SHP77 treated with DMSO at 0.1 percent for 48 hours (cell line): ENCODE measurements at places on chromosomes 7 and 10.

GRCh38 chr10:34941471-34942357 is 126.6 kb upstream of the PARD3 start:
- no peak for DNase-seq

- DNase-seq = peak; percentile 71
Measured at GRCh38 chr7:29332042-29332811, 137.7 kb downstream of the CHN2 start.

GRCh38 chr7:94605031-94605430 is 50.9 kb downstream of the SGCE start:
- DNase-seq = no peak

GRCh38 chr7:48085942-48086341 is 3.1 kb upstream of the UPP1 start:
- no peak for DNase-seq

DNA sequence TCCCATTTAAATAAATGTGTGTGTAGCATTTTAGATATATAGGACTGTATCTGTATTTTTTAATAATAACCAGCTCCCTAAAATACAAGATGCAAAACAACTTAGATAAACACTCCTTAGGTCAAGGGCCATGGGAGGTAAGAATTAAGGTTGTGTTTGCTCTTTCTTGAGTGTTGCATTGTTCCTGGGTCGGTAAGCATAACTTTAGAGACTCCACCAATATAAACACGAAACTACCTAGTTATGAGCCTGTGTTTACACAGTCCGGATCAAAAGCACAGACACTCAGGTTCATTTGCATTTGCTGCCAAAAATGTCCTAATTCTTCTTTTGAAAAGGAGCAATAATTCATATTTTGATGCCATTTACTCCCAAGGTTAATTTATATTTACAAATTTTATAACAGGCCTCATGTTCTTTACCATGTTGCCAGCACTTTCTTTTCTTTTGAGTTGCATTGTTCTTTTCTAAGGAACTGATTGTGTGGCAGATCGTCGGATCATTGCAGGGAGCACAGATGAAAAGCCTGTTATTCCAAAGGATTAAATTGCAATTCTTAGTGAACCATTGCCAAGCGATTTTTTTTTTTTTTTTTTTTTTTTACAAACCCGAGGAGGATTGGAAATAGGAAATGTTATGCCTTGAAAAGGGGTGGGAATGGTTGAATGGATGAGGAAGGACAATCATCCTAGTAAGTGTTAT is 45.8 kb upstream of the GLCCI1 start:
- DNase-seq = no peak

DNA sequence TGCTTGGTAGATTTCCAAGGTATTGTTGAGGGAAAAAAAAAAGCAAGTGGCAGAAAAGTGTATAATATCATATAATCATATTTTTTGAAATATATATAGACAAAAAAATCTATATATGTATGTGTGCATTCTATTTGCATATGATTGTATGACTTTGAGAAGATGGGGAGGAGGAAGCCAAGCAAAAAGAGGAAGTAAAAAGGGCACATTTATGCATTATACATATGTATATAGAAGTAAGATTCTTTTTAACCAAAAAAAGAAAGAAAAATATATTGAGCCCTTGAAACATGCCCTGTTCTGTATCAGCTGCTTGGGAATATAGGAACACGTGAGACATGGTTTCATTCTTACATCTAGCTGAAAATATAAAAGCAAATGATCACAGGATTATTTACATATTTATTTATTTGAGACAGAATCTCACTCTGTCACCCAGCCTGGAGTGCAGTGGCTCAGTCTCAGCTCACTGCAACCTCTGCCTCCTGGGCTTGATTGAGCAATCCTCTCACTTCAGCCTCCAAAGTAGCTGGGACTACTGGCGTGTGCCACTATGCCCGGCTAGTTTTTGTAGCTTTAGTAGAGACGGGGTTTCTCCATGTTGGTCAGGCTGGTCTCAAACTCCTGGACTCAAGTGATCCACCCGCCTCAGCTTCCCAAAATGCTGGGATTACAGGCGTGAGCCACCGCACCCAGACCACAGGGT is 18.0 kb upstream of the SLF2 start:
- no peak for DNase-seq

DNA sequence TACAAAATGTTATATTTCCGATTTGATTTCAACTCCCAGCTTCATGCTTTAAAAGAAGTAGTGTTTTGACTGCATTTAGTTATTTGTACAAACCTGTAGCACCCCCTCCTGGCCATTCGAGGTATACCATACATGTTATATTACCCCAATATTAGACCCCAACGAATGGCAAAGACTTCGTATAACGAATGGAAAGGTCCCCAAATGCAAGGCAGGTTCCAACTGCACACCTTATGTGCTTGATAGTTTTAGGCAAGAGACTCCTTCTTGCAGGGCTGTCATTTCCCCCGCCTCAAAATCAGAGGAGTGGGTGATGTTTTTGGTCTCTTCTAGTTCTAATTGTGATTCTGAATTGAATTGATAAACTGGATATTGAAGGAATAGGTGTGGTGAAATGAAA is 101.1 kb upstream of the TARP start:
- DNase-seq = peak; percentile 2

GRCh38 chr10:58348571-58349033 is 13.8 kb downstream of the UBE2D1 start:
- DNase-seq = no peak

DNA sequence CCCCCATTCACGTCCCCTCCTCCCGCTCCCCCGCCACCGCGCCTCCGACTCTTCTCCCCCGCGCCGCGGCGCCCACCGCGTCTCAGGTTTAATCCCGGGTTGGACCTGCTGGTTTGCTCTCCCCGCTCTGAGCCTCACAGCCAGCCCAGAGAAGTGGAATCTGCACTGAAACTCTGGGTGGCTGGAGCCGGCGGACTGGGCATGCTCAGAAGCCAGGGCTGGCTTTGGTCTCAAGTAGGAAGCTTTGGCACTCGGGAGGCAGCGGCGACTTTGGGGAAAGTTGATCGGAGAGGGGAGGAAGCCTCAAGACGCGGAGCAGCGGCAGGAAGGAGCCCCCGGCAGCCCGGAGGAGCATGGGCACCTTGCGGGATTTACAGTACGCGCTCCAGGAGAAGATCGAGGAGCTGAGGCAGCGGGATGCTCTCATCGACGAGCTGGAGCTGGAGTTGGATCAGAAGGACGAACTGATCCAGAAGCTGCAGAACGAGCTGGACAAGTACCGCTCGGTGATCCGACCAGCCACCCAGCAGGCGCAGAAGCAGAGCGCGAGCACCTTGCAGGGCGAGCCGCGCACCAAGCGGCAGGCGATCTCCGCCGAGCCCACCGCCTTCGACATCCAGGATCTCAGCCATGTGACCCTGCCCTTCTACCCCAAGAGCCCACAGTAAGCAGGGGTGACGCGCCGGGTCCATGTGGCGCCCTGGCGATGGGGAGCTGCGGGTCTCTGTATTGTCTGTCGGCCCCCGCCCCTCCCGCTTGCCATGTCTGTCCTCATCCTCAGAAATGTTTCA is at the start of gene PRKG1:
Gene PRKG1, plus strand, starts transcription at position 250 of the 791 bp plus-strand sequence.
- no peak for DNase-seq

DNA sequence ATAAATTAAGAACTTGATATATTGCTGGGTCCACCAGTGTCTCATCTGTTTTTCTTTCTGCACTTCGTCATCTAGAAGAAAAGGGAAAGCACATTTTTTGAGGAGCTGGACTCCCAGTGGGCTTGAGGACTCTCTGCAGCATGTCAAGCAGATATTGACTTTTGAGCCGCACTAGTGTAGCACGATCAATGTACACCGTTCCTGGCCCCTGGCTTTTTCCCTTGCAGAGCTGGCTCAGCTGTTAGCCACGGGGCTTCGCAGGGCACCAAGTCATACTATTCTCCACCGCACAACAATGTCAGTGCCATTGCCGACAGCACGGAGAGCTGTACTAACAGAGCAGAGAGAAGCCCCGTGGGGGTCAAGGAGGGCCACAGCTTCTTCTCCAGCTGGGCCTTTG is 235.4 kb upstream of the HABP2 start:
- DNase-seq = no peak

DNA sequence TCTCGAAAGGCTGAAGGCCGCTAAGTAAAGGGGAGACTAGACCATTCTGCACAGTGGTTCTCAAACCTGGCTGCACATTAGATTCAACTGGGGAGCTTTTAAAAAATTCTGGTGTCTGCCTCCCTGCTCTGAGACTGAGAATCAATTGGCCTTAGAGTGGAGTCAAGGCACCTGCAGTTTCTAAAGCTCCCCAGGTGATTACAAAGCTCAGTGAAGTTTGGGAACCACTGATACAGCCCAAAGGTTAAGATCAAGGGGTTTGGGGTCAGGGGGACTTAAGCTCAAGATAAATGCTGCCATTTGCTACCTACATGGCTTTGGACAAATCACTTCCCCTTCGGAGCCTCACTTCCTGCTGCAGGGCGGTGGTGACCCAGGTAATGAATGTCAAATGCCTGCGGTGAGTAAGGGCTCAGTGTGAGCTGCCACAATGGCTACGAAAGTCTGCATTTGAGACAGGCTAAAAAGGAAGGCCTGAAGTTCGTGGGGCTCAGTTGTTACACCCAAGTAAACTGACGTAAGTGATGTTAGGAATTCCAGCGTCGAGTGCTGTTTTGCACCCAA is 72.3 kb downstream of the TLL2 start:
- DNase-seq = no peak

DNA sequence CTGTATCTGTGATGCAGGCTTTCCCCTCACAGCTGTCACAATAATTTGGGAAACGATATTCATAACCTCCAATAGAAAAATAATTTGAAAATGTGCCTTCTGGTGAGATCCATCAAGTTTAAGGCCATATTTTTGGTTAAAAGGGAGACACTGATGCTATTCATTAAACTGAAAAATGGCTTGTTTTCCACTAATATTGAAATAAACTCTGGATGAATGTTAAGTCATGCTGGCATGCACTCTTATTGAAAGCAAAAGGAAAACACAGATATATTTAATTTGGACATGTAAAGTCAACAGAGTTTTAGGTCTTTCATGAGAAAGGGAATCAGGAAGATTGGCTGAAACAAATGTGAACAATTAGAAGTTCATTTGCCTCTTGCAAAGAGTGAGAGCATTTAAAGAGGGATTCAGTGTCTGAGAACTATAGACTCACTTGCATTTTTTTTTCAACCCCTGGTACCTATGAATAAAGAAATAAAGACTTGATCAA is 879.2 kb downstream of the LRMDA start:
- DNase-seq = no peak

DNA sequence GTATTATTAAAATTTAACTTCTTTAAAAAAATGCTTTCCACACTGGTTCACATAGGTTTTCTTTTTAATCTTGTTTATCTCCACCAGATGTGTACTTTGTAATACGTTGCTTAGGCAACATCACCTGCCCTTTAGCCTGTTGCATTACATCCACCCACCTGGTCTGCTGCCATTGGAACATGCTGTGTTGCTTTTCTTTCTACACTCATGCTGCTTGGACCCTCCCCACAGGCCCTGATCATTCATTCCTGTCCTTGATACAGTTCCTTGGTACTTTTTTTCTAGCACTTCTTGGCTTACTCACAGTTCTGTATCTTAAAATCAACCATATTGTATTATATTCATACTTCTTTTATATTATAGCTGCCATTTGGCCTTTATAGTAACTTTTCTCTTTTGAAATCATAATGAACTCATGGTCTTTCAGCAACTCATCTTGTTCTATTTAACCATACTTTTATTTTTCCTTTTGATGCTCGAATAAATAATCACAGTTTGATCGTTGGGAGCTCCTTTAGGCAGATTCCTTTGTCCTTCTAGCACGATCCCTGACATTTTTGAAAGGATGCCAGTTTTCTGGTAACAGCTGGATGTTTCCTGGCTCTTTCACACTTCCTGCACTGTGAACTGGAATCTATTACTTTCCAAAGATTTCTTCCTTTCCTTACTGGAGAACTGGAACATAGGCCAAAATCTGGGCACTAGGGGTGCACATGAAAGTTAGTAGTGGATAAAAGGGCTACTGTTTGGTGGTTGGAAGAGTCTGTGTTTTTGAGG is 125.1 kb downstream of the CDK14 start:
- no peak for DNase-seq

DNA sequence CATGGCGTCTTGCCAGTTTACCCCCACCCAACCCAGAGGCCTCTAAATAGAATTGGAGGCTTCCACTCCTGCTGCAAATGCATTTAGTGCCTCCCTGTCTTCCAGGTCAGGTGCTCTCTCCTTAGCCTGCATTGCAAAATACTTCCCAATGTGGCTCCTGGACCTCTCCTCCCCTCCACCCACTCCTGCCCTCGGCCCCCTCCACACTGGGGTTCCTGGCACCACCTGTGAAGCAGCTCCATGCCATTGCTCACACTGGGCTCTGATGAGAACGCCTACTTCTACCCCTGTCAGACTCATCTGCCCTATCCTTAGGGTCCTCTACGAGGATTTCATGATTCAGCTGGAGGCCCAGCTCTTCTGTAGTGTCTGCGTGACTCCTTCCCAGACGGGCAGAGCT is 37.4 kb downstream of the C10orf120 start:
- DNase-seq = no peak

DNA sequence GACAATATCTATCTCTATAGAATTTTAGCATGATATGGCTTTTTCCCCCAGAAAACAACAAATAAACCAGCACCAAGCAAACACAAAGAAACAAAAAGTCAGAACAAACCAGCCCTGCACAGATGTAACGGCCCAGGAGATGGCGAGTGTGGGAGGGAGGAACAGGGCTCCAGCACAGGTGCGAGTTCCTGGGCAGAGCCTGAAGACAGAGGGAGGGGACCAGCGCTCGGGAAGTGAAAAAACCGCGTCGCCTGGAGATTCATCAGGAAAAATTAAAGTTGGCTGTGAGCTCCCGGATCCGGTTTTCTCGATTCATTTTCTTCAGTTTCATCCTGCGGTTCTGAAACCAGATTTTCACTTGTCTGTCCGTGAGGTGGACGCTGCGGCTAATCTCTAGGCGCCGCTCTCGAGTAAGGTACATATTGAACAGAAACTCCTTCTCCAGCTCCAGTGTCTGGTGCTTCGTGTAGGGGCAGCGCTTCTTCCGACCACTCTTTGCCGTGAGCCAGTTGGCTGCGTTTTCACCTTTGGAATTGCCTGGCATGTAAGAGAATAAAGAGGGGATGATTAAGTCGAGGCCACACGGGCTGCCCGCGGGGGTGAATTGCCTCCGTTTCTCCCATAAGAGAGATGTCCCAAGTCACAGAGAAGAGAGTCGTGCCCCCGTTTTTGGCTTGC is 2.3 kb downstream of the HOXA10 start:
- no peak for DNase-seq

GRCh38 chr7:112076324-112076723 is 129.9 kb downstream of the DOCK4 start:
- no peak for DNase-seq

GRCh38 chr7:91347290-91347689 is 83.1 kb downstream of the FZD1 start:
- no peak for DNase-seq

GRCh38 chr10:15712883-15713282 is 6.8 kb downstream of the ITGA8 start:
- DNase-seq = no peak

GRCh38 chr7:124497176-124497575 is 268.4 kb downstream of the GPR37 start:
- DNase-seq = peak; percentile 71

- no peak for DNase-seq
Measured at GRCh38 chr7:150797661-150798060, 2.5 kb downstream of the TMEM176B start.
